ENCODE measurements at places on chromosomes 2 and 18.

- DNase-seq, result no peak
These were observed 2.1 kb downstream of the PPP3R1 start for GRCh38 chr2:68250196-68250595.

GRCh38 chr18:36020174-36020711 lies 47.1 kb downstream of the RPRD1A start:
- DNase-seq, result no peak

- no peak for DNase-seq
These were observed 555 bp downstream of the ALPI start for GRCh38 chr2:232456296-232457120.

DNA sequence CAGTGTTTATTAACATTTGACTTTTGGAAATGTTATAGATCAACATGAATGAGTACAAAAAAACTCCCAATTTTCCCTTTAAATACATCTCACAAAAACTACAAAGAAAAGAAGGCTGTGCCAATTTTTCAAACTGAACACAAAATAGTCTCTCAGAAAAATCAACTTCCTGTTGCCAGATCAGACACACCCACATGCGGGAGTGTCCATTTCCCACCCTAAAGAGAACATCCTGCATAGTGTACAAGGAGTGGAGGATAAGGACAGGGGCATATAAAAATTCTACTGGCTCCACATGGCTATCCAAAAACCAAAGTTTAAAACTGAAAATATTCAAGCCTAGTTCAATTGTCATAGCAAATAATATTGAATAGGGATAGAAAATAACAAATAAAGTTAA lies 165.3 kb downstream of the ATAD2B start:
- no peak for DNase-seq

- DNase-seq, result peak; percentile 32
These were observed 81.4 kb downstream of the BIN1 start for GRCh38 chr2:127025359-127026166.

DNA sequence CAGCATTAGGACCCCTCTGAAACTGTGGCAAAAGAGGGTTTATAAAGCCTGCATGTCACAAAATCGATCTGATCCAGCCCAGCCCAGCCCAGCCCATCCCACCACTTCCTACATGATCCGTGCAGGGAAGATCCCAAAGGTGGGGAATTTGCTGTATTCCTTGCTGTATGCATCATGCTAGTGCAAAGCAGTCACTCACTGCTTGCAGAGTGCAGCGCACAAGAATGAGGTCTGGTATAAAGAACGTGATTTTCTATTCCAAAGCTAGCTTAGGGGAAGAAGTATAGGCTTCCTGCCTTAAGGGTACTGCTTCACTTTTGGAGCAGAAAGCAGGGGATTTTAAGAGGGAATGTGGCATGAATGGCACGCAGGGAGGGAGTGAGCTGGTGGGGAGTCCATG lies 18.9 kb upstream of the SERPINB11 start:
- no peak for DNase-seq

GRCh38 chr18:63314062-63314790 lies 5.3 kb downstream of the BCL2 start:
- no peak for DNase-seq

- no peak for DNase-seq
These were observed 124.4 kb downstream of the TTC27 start for GRCh38 chr2:32752205-32752604.

DNA sequence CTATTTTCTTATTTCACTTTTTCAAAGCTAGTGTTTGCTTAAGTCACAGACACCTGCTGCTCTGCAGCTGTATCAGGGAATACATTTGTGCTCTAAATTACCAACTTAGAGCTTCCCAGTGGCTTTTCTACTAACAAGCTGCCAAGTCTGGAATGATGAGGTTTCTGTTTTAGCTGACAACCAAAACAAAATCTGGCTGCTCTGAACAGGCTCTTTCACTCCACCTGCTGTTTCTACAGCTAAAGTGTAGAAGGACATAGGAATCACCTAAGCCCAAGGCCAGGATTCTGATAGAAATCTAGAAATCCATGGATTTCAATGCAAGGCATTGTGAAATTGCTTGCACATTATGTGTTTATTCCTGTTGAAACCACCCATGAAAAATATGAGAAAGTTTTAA lies 201.2 kb downstream of the SUCLG1 start:
- DNase-seq, result no peak

DNA sequence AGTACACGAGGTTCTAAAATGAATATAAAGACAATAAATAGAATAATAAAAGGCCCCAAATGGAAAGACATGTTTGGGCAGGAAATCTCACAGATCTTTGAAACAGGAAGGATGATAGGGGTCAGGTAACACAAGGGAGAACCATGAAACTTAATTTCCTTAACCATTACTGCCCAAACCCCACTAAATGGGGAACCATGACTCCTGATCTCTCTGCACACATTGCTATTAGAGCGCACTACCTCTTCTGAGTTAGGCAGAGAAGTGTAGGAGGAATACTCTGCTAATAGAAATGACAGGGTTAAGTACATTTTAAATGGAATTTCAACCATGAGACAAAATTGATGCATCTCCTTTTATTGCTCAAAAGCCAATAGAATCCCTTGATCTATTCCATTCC lies 213.7 kb upstream of the SETBP1 start:
- DNase-seq, result no peak
